ENCODE measurements at places on chromosomes 3 and 15. TPM values are rescaled to one million over a fixed set of nuclear protein-coding genes. Genes with fewer than 3 reads are reported as not detected.

The B3GNT5 gene
- 5.2 TPM for total RNA-seq

The IL17RE gene
- 8.1 TPM for total RNA-seq

The STRIT1 gene
- not detected for total RNA-seq

The NEK10 gene
- 1.7 TPM for total RNA-seq

The PIGZ gene
- total RNA-seq: 9.4 TPM

The CNBP gene
- 480 TPM for total RNA-seq

The H1-8 gene
- not detected for total RNA-seq

The ECE2 gene
- total RNA-seq: not detected

The HYAL3 gene
- 3.2 TPM for total RNA-seq

The GXYLT2 gene
- 19.4 TPM for total RNA-seq

The NR2E3 gene
- 0.54 TPM for total RNA-seq
